ENCODE measurements at places on chromosomes 7 and 10.

DNA sequence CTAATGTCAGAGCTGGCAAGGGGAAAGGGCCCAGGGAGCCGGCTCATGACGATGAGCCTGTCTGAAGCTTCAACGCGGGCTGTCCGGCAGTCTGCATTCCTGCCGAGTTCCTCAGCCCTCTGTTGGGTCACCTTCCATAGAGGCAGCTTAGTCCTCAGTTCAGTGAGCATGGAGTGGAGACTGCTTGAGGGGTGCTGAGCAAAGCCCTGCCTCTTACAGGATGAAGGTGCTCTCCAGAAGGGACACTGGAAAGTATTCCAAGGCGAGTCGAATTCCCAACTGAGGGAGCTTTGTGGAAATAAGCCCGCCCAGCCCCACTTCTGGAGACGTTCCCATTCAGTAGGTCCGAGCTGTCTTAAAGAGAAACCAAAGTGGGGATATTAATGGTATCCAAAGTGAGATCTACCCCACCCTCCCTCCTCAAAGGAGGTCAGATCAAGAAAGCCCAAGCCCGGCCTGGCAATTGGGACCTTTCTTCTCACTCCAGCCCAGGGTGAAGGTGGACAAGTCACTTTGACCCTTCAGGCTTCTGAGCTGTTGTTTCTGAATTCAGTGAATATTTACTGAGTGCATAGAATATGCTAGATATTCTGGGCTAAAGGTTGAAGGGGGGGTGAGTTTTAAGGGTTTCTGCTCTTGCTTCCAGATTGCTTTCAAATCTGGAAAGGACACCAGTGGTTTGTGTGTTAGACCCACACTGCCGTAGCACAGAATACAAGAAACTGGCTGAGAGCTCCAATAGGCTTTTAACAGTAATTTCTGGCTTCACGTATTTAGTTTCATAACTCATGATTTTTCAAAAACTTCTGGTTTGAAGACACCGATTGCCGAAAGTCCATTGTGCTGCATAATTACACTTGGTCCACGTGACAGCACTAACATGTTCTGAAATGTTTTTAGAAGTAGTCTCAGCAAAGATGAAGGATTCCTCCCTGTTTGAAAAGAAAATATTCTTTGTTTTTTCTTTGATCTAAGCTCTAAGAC, 3.5 kb downstream of the EGFR start:
- DNase-seq: no peak

GRCh38 chr10:93494494-93494893, 1.9 kb upstream of the CEP55 start:
- DNase-seq: no peak

DNA sequence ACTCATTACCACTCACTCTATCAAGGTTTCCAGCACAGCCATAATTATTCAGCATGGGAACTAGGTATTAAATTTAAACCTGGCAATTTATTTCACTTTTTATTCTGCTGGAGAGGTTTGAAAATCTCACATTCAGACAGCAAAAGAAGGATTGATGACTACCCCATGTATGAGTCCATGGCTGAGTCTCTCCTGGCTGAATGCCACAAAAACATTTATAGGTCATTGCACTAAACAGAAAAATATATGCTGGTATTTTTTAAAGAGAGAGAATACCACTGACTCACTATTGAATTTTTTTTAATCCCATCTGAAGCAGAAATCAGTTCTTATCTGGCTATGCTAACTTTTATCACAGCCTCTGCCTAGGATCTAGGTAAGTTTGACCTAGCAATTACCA, 336.3 kb downstream of the PPP1R3A start:
- DNase-seq: no peak

DNA sequence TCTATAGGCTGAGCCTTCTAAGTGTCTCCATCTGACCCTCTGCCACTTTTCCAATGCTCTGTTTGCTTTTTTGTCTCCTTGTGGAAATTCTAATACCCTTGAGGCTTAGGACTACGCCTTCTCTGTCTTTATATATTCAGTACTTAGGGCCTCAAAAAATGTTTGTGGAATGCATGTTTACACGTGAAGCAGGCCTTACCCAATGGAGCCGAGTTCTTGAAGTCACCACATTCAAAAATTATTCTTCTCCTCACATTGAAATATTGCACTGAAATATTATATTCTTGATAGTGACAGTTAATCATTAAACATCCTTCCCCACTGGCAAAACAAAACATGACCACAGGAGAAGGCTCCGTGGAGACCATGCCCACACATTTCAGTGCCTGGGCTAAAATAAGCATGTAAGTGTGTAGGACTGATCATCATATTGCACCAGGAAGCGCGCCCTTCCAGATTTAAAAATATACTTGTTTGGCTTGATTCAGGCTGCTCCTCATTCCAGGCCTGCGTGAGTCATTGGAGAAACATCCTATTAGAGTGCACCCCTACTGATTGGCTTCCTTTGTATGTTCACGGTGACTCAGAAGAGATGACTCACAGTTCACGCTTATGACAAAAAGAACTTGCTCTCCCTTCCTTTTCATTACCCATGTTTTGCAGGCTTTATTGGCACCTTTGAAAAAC, 307.4 kb upstream of the AOAH start:
- DNase-seq: peak; percentile 99

GRCh38 chr10:103856797-103857170, 1.4 kb upstream of the SH3PXD2A start:
- DNase-seq: no peak

GRCh38 chr7:34073676-34074075, 168.3 kb downstream of the BMPER start:
- no peak for DNase-seq

GRCh38 chr10:78812571-78813318, 256.0 kb upstream of the ZMIZ1 start:
- no peak for DNase-seq

DNA sequence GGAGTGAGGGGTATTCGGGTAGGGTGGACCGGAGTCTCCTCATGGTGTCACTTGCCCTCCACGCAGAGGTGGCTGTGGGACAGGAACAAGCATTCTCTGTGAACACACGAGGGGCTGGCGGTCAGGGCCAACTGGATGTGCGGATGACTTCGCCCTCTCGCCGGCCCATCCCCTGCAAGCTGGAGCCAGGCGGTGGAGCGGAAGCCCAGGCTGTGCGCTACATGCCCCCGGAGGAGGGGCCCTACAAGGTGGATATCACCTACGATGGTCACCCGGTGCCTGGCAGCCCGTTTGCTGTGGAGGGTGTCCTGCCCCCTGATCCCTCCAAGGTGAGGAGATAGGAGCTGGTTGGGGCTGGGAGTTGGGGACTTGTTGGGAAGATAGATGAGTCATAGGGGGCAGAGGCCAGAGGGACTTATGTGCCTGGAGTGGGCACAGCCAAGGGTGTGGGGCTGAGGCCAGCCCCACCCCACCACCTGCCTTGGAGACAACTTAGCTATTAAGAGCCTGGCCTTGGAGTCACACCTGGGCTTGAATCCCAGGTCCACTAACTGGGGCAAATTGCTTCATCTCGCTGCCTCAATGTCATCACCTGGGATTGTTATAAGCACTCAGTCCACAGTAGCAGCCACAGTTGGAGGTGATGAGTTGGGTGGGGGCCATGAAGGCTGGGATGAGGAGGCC, 13.9 kb downstream of the FLNC start:
- no peak for DNase-seq

- no peak for DNase-seq
These were observed 108.3 kb downstream of the CYP26A1 start for GRCh38 chr10:93182049-93182327.

- DNase-seq: no peak
These were observed 331.3 kb downstream of the PLXNA4 start for GRCh38 chr7:132244903-132245480.

GRCh38 chr7:112509402-112509801, 28.6 kb downstream of the LSMEM1 start:
- DNase-seq: no peak

DNA sequence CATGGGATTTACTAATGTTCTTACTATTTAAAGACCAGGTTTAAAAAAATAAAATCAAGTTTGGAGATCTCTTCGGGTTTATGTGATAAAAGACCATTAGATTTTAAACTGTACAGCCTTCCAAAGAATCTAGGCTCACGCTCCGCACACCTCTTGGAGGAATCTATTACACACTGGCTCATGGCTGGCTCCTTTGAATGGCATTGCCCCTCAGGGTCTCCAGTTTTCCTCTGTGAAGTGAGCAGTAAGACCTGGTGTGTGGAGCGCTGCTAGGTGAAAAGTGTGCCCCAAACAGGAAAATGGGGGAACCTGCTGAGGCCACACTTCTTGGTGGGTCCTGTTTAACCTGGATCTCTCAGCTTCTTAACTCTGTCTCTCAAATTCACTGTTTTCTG, 142.3 kb downstream of the KAT6B start:
- DNase-seq: no peak

DNA sequence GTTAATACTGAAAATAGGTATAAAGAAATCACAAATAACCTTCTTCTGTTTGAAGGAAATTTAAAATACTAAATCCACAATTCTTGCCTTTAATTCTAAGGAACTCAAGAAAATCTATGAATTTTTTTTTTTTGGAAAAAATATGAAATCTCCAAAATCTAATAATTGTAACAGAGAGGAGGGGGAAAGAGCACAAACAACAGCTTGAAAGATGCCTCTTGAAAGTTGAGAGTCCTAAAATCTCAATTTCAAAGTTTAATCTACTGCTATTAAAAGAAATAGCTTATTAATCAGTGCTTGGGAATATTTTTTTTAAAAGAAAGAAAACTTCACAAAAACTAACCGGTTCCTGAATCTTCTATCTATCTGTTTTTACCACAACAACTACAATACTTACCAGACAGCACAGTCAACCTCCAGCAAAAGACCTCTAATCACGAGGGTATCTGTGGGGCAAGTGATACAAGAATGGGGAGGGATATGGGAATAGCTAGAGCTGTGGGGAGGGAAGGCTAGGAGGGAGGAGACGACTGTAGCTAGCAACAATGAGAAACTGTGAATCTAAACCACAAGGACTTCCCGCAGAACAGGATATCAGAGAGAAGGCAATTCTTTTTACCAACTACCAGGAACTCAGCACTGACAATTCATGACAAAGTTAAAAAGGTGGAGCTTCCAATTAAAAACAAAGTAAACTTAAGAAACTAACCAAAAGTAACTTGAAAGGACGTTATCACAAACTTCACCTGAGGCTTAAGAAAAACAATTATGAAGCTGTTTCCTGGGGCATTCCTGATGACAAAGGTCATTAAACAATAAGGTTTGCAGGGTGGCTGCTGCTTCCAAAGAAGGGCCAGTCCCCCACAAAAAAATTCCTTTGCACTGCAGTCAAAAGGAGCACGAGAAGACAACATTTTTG, at the start of gene USP54:
TSS of gene USP54 (minus strand) at position 462 of the 919 bp plus-strand sequence. CDS start 15,684 bp downstream, outside the sequence.
- peak; percentile 55 for DNase-seq

- DNase-seq: no peak
These were observed 181.6 kb upstream of the HDAC9 start for GRCh38 chr7:18313965-18314364.

GRCh38 chr10:13787015-13787421, 200.3 kb downstream of the PRPF18 start:
- DNase-seq: peak; percentile 91

GRCh38 chr7:94396037-94396431, 1.3 kb downstream of the COL1A2 start:
- no peak for DNase-seq

GRCh38 chr7:143259765-143260164, 3.5 kb upstream of the GSTK1 start:
- no peak for DNase-seq

GRCh38 chr7:66768865-66769832, 28.6 kb downstream of the RABGEF1 start:
- DNase-seq: no peak

DNA sequence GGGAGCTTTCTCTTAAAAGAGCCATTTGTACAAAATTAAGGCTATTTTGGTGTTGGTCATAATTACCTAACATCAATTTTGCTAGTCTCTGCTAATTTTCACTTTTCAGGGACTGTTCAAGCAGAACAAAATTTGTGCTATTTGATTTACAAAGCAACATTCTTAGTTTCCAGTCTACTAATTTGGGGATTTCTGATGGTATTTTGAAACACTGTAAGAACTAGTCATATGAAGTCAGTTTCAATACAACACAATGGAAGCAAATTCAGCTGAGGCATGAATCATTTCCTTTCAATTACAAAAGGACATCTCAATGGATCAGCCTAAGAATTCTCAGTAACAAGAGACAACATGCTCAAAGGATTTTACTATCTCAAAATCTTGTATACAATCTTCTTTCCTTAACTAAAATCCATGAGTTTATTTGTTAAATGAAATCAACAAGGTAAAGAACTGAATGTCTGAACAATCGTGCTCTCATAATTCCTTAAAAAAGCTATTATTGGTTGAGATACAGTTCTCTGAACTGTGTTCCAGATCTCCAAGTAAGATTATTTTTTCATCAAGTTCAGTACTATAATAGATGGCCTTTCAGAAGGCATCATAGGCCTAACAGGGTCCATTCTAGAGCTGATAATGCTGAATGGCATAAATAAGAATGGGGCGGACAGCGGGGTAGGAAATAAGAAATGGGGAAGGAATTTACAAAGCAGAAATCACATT, 144.6 kb downstream of the NRCAM start:
- DNase-seq: peak; percentile 89

DNA sequence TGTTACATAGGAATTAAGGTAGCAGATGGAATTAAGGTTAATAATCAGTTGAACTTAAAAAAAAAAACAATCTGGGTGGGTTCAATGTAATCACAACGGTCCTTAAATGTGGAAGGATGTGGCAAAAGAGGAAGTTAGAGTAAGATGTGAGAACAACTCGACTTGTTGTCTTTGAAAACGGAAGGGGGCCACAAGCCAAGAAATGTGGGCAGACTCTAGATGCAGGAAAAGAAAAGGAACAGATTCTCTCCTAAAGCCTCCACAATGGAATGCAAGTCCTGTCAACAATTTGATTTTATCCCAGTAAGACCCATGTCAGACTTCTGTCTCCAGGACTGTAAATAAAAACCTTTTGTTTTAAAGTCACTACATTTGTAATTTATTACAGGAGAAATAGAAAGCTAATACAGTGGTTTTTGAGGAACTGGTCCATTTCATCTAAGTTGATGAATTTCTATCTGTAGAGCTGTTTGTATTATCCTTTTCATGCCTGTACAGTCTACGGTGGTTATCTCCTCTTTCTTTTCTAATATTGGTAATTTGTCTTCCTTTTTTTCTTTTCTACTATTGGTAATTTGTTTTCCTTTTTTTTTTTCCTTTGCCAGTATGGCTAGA, 8.6 kb downstream of the MCMBP start:
- DNase-seq: no peak

DNA sequence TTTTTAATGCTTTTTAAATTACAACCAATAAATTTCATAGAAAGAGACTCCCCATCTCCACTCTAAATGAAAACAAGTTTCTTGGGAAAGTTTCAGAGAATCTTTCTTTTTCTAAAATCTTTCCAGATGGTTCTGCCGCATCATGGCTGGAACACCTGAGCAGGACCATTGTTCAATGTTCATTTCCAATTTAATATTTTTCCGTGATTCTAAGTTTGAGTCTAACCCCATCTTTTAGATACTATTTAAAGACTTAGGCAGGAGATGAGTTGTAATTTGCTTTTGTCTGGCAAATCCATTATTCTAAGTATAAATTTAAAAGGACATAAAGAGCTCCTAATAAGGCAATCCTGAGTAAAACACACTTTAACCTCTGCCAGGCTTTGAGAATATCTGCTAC, 325.2 kb downstream of the BICC1 start:
- no peak for DNase-seq
